ENCODE measurements at places on chromosomes 13 and 19. TPM values are rescaled to one million over a fixed set of nuclear protein-coding genes. Genes with fewer than 3 reads are reported as not detected.

GRCh38 chr19:10876459-10877240, 5.3 kb downstream of the CARM1 start:
- H3K4me3 ChIP-seq = no peak overlapping the region
- no peak overlapping the region for H3K27ac ChIP-seq
- no peaks in the 10 kb centered on the region for H3K36me3 ChIP-seq
- no peak for DNase-seq

GRCh38 chr19:7067716-7068115, 1.8 kb upstream of the ZNF557 start:
- H3K36me3 ChIP-seq = peaks cover 4% of the 10 kb centered on the region
- no peak overlapping the region for H3K27ac ChIP-seq
- no peak for DNase-seq
- H3K4me3 ChIP-seq = no peak overlapping the region
- H3K4me1 ChIP-seq = peaks cover 6% of the 10 kb centered on the region
- no peaks in the 10 kb centered on the region for H3K27me3 ChIP-seq

DNA sequence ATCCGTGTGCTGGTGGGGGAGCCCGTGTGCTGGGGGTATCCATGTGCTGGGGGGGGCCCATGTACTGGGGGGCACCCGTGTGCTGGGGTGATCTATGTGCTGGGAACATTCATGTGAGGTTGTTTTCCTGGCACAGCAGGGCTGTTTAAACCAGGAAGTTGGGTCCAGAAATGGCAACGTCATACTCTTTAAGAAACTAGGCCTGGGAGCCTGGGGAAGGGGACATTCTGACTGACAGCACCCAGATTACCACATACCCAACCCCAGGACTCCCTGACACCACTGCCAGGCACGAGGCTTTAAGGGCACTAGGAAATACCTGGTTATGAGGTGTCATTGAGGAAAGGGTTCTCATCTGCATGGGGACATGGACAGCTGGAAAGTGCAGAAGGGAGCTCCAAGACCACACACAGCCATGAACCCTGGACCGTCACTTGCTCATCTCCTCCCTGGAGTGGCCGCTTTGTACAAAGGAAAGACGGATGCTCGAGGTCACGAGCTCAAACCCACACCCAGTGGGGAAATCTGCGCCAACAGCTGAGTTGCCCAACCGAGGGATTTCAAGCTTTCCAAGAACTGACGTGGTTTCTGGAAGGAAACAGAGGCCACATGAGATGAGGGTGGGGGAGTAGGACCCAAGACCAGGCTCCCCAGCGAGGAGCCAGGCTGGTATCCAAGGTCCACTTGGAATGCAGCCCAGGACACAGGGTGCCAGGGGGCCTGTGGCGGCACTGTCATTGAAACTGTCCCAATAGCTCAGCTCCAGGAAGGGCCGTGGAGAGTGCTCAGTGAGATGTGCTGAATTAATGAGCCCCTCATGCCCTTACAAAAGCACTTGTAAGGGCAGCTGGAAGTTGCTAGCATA, 40.9 kb downstream of the RAB20 start:
- H3K36me3 ChIP-seq = peaks cover 13% of the 10 kb centered on the region
- H3K27me3 ChIP-seq = no peaks in the 10 kb centered on the region
- no peak overlapping the region for H3K4me3 ChIP-seq
- H3K4me1 ChIP-seq = no peaks in the 10 kb centered on the region

- H3K4me1 ChIP-seq = no peaks in the 10 kb centered on the region
- H3K4me3 ChIP-seq = no peak overlapping the region
- DNase-seq = no peak
- no peaks in the 10 kb centered on the region for H3K27me3 ChIP-seq
Observed at GRCh38 chr13:47841151-47841550, 159.9 kb downstream of the SUCLA2 start.

DNA sequence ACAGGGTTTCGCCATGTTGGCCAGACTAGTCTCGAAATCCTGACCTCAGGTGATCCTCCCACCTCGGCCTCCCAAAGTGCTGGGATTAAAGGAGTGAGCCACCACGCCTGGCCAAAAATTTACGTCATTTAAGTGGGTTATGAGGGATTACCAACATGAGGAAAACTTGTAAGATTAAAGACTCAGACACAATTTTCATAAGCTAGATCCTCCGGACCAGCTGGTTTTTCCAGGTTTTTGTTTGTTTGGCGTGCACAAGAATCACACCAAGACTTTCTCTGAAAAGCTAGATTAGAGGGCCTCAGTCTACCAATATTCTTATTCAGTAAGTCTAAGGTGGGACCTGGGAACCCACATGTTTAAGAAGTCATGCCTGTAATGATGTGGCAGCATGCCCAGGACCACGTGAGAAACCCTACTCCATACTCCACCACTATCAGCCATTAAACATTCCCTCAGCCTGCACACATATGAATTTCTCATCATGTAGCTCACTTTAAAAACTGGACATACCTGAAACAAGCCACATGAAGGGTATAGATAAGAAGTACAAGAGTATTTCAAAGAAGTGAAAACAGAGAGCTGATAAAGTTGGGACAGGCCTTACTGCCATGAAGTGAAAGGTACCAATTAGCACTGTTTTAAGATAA, 25.7 kb downstream of the DIAPH3 start:
- H3K27ac ChIP-seq = no peak overlapping the region
- H3K36me3 ChIP-seq = no peaks in the 10 kb centered on the region
- no peaks in the 10 kb centered on the region for H3K27me3 ChIP-seq
- no peaks in the 10 kb centered on the region for H3K4me1 ChIP-seq
- DNase-seq = no peak

- no peaks in the 10 kb centered on the region for H3K27me3 ChIP-seq
- no peak for DNase-seq
- H3K4me1 ChIP-seq = no peaks in the 10 kb centered on the region
- H3K27ac ChIP-seq = no peak overlapping the region
Observed at GRCh38 chr13:109743706-109744453, 42.5 kb downstream of the IRS2 start.

- no peak for DNase-seq
- no peaks in the 10 kb centered on the region for H3K4me1 ChIP-seq
- H3K4me3 ChIP-seq = no peak overlapping the region
Observed at GRCh38 chr13:109919715-109920375, 133.5 kb upstream of the IRS2 start.

Gene SIGLEC5
- not detected for total RNA-seq
